ENCODE measurements at places on chromosomes 13 and 19.

GRCh38 chr13:29129616-29130015 is 309.5 kb downstream of the MTUS2 start:
- no peak for DNase-seq

- no peak for DNase-seq
Measured at GRCh38 chr19:57348136-57348535, 2.9 kb upstream of the ZNF304 start.

GRCh38 chr13:80012251-80012650 is 328.7 kb downstream of the SPRY2 start:
- no peak for DNase-seq

- no peak for DNase-seq
Measured at GRCh38 chr13:110540871-110541525, 20.5 kb downstream of the RAB20 start.

GRCh38 chr13:85935868-85936467 is 136.7 kb upstream of the SLITRK6 start:
- DNase-seq: no peak

DNA sequence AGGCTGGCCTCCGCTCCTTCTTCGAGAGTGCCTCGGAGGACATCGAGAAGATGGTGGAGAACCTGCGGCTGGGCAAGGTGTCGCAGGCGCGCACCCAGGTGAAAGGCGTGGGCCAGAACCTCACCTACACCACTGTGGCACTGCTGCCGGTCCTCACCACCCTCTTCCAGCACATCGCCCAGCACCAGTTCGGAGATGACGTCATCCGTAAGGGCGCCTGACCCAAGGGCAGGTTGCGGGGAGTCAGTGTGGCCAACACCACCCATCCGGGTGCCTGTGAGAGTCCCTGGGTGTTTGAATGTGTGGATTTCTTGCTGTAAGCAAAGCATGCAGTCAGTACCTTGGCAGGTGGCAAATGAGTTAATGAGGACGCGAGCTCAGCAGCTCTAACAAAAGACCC is 78.8 kb downstream of the RYR1 start:
- DNase-seq: no peak

DNA sequence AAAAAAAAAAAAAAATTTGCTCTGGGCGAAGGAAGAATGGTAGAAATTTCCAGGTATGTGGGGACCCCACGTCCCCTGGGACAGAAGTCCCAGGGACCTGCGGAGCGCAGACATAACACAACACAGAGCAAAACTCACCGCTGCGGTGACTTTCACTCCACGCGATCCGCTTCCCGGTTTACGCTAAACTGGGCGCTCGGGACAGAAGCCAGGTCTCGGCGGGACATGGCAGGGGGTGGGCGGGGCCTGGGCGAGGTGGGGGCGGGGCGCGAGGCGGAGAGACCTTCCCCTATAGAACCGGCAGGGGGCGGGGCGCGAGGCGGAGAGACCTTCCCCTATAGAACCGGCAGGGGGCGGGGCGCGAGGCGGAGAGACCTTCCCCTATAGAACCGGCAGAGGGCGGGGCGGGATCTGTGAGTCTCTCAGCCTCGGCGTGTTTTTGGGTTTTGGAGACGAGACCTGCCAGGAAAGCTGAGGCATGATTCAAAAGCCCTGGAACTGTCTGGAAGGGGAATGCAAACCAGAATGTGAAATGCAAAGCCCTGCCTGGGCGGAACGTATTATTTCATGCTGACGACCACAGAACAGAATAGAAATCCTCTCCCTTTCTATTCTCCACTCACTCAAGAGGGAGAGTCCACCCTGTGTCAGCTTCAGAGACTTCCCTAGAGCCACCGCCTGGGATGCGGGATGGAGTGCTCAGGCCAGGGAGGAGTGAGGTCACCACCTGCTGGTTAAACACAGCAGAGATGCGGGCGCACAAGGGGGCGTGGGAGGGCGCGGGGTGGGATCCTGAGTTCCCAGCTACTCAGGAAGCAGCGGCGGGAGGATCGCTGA is 20.2 kb upstream of the ERVV-1 start:
- peak; percentile 57 for DNase-seq

GRCh38 chr13:74032325-74032724 is 101.9 kb downstream of the KLF12 start:
- no peak for DNase-seq

- DNase-seq: no peak
Measured at GRCh38 chr13:30835442-30835841, 70.6 kb upstream of the MEDAG start.

- DNase-seq: no peak
Measured at GRCh38 chr13:56773148-56773547, 367.6 kb upstream of the PRR20A start.

GRCh38 chr13:92390217-92390616 is 836.4 kb upstream of the GPC6 start:
- DNase-seq: no peak

GRCh38 chr13:61664801-61665705 is 249.4 kb upstream of the PCDH20 start:
- no peak for DNase-seq

DNA sequence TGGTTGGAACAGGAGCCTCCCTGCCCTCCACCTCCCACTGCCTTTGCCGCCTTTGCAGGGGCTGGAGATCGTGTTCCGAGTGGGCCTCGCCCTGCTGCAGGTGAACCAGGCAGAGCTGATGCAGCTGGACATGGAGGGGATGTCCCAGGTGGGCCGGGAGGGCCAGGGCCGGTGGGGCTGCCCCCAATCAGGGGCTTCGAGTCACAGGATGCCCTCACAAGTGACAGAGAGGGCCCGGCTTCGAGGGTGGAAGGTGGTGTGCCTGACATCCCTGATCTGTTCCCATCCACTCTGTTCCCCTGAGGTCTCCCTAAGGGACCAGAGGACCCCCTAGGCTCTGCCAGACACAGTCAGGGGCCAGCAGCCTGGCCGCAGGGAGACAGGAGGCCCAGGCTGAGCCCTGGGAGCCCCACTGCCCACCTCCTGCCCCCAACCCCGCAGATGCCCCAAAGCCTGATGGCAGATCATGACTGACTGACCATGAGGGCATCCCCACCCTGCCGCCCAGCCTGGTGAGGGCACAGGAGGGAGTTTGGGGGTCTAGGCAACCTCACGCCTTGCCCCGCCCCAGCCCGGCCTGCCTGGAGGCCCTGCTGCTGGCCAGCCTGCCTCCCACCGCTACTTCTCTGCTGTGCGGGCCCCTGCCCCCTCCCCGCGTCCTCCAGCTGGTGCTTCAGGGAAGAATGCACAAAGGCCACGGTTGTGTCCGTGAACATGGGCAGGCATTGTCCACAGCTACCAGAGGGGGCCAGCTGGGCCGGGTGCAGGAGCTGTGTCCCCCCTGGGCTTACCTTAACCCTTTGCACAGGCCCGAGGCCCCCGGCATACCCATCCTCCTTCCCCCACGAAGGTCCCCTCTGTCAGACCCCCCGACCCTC is 21.8 kb downstream of the EVI5L start:
- DNase-seq: no peak

DNA sequence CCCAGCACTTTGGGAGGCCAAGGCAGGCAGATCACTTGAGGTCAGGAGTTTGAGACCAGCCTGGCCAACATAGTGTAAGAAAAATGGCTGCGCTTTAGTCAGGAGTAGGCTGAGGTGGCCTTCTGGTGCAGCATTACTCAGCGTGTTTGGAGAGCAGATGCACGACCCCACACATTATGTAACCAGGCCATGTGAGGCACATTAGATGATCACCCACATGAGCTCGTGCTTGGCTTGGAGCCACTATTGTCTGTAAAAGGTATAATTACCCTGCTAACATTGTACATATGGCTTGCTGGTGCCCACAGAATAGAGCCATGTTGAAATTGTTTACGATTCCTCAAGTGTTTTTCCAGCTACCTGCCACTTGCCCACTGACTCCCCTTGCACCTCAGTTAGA is 24.0 kb upstream of the SCEL start:
- no peak for DNase-seq

GRCh38 chr19:6056282-6056741 is 54.0 kb downstream of the RFX2 start:
- DNase-seq: no peak

GRCh38 chr13:33489563-33489962 is 204.0 kb upstream of the STARD13 start:
- no peak for DNase-seq

GRCh38 chr13:42334329-42334706 is 62.4 kb downstream of the AKAP11 start:
- DNase-seq: no peak

- no peak for DNase-seq
Measured at GRCh38 chr19:30895946-30896345, 453.3 kb downstream of the TSHZ3 start.

DNA sequence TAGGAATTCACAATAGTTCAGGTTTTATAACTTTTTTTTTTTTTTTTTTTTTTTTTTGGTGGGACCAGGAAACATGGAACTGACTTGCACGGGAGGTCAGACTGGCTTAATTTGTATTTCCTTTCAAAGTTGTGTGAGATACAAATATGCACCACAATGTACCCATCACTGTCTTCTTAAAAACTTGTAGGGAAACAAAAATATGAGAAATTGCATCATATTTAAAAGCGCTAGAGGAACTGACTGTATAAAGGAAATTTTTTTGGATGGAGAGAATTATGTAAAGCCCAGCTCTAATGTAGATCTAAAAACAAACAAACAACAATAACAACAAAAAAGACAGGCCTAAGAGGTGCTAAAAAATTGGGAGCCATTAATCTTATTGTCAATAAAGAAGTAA is 246.5 kb downstream of the DCT start:
- DNase-seq: no peak

DNA sequence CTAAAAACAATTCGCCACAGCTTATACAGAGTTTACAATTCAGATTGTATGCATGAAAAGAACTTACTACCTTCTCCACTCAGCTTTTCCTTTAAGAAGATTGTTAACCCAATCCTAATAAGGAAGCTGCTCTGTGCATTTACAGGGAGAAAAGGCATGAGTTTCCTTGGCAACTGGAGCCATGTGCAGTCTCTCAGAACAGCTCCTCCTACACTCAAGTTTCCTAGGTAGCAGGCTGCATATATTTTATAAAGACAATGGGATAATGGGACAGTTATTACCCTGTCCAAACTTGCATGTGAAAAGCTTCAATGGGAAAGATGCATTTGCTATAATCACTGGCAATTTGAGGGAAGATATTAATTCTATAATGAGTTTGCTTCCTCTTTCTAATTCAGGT is 125.5 kb upstream of the TRPC4 start:
- DNase-seq: no peak

DNA sequence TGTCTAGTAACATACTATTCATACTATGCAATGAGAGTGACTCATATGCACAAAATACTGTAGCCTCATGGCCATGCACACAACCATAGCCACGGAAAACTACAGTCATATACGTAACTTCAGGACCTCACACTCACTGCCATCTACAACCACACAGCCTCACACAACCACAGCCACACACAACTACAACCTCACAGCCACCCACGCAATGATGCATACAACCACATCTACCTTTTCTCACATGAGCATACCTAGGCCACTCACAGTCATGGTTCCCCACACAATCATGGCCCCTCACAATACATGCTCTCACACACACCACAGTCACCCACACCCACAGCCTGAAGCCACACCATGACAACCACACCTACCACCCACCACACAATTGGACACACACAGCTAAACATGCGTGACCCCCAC is 8.7 kb upstream of the TNFSF14 start:
- no peak for DNase-seq
